ENCODE measurements at places on chromosomes 1 and 21.

DNA sequence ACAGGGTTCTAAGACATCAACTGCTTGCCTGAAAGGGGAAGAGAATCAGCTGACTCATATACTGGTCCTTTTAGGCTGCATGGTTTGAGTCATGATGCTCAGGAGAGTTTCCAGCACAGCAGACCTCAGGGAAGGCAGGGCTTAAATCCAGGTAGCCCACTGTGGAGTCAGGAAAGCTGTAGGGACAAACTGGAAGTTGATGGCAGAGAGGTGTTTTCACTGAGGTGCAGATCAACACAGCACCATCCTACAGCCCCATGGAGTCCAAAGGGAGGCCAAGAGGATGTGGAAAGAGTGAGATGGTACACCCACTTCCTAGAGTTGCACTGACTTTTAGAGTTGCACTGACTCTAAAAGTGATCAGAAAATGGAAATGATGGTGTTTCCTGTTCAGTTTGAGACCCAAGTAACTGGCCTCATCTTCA is 252.4 kb upstream of the DUSP10 start:
- no peak for DNase-seq

- peak; percentile 85 for DNase-seq
These were observed 313.9 kb downstream of the BARHL2 start for GRCh38 chr1:90402893-90403849.

DNA sequence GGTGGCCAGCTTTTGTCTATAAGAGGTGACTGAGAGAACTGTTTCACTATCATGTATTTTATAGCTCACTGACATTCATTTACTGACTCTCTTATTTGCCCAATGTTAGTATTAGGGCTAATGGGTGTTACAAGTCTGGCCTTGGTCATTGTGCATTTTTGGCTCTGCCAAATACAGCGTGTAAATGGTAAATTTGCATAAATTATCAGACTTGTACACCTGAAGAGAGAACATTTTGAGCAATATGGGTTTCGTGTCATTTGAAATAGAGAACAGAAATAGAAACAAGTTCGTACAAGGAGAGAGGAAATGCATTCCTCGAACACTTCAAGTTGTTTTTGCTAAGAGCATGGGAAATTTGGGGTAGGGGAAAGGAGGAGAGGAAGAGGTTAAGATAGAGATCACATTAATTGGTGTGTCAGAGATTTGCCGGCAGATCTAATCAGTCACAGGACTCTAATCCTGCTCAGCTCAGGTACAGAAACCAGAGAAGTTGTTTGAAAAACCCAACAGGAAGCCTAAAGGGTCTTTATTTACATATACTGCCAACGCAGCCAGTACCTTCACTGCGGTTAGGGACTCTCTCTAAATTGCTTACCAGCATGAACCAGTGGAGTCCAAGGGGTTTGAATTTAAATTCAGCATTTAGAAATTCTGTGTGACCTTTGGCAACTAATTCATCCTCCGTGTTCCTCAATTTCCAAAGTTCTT is 261.5 kb downstream of the GPATCH2 start:
- no peak for DNase-seq

- DNase-seq = no peak
These were observed 55.4 kb upstream of the JAK1 start for GRCh38 chr1:65021795-65022194.

- DNase-seq = no peak
These were observed 81.6 kb upstream of the AK4 start for GRCh38 chr1:65066419-65066765.

DNA sequence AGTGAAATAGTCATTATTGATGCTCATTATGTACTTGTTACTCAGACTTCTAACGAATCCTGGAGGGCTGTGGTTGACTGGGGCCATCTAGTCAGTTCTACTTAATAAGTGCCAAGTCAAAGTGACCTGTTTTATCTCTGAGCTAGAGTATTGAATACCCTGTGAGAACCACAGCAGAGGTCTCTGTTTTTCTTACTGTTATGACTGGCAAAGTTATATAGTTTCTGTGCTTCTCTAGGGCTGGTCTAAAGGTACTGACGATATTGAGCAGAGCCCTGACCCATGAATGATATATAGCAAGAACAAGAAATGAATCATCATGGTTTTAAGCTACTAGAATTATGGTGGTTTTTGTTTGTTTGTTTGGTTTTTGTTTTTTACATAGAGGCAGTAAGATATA is 555.8 kb downstream of the PLA2G4A start:
- DNase-seq = no peak

GRCh38 chr1:111241797-111242196 is 14.3 kb downstream of the CHI3L2 start:
- no peak for DNase-seq

- DNase-seq = no peak
These were observed 666 bp downstream of the CSF3R start for GRCh38 chr1:36481771-36482723.

DNA sequence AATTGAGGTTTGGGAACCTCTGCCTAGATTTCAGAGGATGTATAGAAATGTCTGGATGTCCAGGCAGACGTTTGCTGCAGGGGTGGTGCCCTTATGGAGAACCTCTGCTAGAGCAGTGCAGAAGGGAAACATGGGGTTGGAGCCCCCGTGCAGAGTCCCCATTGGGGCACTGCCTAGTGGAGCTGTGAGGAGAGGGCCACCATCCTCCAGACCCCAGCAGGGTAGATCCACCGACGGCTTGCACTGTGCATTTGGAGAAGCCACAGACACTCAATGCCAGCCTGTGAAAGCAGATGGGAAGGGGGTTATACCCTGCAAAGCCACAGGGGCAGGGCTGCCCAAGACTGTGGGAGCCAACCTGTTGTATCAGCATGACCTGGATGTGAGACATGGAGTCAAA is 354.6 kb downstream of the ZNF326 start:
- no peak for DNase-seq

DNA sequence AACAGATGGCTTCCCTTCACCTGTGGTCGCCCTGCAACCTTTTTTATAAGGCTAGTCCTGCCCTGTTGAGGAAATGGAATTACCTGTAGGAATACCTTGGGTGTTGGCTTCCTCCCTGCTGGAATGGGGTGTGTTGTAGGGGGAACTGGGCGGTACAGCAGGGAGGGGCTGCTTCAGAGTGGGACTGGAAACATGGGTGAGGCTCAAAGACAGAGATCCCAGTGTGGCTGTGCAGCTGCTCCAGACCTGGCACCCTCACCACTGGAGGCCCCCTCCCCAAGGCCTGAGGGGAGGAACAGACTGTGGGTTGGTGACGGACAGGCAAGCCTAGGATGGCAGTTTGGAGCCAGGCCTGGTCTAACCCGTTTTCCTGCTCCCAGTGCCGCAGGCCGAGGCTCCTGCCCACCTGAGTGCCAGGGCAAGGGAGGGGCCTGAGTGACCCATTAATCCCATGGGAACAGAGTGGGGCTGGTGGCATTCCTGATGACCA is 4.5 kb downstream of the EFNA3 start:
- DNase-seq = no peak

DNA sequence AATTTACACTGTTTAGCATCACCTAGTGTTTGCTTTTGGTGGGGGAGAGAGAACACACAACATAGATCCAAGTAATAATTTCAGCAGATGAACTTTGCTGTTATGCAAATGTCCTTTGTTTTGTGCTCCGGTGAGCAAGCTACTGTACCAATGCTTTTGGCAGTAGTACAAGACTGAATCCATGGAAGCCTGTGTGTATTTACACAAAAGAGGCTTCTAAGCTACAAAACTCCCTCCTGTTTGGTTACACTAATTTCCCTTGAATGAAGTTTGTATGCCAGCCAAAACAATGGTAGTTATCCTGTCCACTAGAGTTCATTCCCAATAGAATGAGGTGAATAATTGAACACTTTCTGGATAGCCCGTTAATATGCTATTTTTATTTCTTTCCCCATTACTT is 320.5 kb downstream of the KCTD3 start:
- no peak for DNase-seq

GRCh38 chr1:153792631-153793041 is 17.4 kb downstream of the SLC27A3 start:
- no peak for DNase-seq

- DNase-seq = no peak
These were observed 80.5 kb upstream of the RALGPS2 start for GRCh38 chr1:178644308-178645120.

GRCh38 chr1:210213335-210213734 is 19.3 kb upstream of the SERTAD4 start:
- DNase-seq = no peak

DNA sequence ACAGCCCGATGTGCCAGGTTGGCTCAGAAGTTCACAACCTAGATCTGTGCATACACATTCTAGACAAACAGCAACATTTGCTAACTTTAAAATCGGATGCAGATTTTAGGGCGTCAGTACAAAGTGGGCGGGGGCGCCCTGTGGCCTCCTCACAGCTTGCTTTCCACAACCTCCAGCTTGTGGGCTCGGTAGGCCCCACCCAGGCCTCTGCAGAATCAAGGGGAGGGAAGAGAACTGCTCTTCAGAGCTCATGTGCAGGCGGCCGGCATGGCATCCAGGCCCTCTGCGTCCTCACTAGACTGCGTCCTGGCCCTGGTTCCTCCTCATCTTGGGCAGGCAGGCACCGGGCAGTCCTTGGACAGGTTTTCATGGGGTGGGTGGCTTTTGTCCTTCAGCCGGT is 59.3 kb downstream of the AJAP1 start:
- no peak for DNase-seq

- DNase-seq = no peak
These were observed 61.6 kb downstream of the PTGS2 start for GRCh38 chr1:186618401-186619170.

DNA sequence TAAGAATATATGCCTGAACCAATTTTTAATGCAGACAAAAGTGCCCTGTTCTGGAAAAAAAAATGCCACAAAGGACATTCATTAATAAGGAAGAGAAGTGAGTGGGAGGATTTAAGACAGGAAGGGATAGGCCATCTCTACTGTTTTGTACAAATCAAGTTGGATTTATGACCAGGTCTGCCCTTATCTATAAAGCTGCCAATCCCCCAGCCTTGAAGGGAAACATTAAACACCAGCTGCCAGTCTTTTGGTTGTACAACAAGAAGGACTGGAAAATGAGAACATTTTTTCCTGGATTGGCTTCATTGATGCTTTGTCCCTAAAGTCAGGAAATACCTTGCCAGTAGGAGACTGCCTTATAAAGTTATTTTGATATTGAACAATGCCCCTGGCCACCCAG is 444.0 kb downstream of the NPHP4 start:
- no peak for DNase-seq

GRCh38 chr1:177703888-177704446 is 265.9 kb downstream of the SEC16B start:
- DNase-seq = no peak

DNA sequence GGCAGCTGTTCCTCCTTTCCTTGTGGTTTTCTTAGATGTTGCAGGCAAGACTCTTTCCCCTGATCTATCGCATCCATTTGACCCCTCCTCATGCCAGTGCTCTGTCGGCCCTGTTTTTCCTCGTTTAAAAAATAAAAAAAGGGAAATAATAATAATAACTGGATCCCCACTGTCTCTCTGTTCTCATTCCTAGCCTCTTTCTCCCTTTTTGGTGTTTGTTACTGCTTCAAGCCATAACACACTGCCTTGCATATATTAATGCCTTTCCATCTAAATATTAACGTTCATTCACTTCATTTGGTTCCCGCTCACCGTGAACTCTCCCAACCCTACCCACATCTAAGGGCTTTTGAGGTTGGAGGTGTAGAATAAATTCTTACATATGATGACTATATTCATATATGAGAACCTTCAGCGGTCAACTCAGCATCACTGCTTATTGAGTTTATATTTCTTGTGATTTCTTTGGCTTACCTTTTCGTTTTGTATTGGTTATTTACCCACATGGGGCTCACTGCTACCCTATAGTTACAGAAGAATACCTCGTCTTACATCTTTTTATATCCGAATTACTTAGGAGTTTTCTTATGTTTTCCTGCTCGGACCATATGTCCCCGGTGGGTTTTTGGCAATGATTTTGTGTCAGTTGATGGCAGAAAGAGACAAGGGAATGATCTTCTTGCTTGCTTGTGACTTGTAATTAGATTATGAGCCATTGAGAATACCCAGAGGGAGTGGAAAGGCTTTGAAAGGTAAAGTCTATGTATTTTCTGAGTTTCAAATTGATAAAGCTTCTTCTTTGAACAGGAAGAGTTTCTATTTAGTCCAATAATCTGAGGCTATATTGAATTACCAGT is 805 bp downstream of the ATG4C start:
- no peak for DNase-seq

- no peak for DNase-seq
These were observed 42.0 kb downstream of the CDC14A start for GRCh38 chr1:100394285-100394684.
